Activated naive CD4-positive, alpha-beta T cell treated with anti-CD3 and anti-CD28 coated beads, Interleukin-2, amount 50 U/mL, for 72 hours (primary cell): ENCODE measurements at places on chromosomes 5 and 9. TPM values are rescaled to one million over a fixed set of nuclear protein-coding genes. Genes with fewer than 3 reads are reported as not detected.

DNA sequence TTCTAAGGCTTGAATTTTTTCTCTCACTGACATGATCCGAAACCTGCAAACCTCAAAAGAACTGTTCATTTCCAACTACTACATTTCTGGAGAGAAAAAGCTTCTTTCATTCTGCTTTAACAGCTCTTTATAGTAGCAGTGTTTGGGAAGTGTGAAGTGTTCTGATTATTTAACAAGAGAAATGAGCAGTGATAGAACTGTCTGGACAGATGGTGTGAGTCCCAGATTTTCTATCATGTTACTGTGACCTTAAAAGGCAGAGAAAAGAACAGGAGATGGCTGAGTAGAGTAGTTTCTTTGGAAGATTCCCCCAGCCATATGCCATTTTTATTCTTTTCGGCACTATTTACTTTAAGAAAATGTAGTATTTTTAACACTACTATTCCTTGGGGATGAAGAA, 41.3 kb upstream of the TAL2 start:
- DNase-seq, result no peak

Gene CCNO
- total RNA-seq, result not detected

Gene TOPORS
- total RNA-seq, result 14.1 TPM

Gene PCDHA3
- not detected for total RNA-seq
